Activated CD4-positive, alpha-beta T cell treated with anti-CD3 and anti-CD28 coated beads, Interleukin-2, amount 10 ng/mL, durations not matched to agents 7 days and 5 days (primary cell): ENCODE measurements at places on chromosomes 16 and 17. TPM values are rescaled to one million over a fixed set of nuclear protein-coding genes. Genes with fewer than 3 reads are reported as not detected.

Gene PYDC1
- total RNA-seq, result not detected

Gene TRPV3
- 0.27 TPM for total RNA-seq

Gene NPIPB6
- total RNA-seq, result 1.4 TPM

Gene C17orf50
- total RNA-seq, result not detected

- DNase-seq, result no peak
Observed at GRCh38 chr16:2966808-2967191, 2.3 kb upstream of the PAQR4 start.

- no peak for DNase-seq
Observed at GRCh38 chr16:52193441-52193840, 353.5 kb downstream of the TOX3 start.

GRCh38 chr16:84643674-84644073 lies 4.6 kb upstream of the KLHL36 start:
- no peak for DNase-seq

DNA sequence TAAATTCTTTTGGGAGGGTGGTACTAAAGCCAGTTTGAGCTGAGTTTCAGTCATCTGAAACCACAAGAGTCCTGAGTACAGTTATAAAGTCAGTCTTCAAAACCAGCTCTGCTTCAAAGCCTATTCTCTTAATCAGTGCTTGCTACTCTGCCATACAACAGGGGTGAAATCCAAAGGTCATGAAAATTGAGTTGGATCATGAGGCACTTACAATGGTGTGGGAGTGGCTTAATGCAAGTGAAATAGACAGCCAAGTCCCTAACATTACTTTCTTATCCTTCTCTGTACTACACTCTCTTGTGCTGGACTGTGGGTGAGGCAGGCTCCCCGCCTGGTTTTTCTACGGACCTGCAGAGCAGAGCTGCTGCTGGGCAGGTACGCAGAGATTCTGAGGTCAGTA lies 12.4 kb downstream of the CBLN1 start:
- DNase-seq, result no peak

DNA sequence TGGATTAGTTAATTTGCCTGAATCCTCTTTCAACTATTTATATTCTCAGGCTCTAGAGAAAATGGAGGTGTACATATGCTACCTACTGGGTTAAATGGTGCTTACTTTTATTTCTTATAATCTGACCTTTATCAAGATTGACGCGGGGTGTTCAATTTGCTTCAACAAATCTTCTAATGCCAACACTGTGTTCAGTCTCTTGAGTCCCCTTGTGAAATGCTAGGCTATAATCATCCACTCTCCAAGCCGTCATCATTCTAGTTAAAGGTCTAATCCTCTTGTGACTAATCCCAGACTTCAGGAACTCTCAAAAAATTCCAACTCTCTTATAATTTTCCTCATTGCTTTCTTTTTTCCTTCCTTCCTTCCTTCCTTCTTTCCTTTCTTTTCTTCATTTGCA lies 1396.2 kb downstream of the CDH8 start:
- DNase-seq, result no peak

GRCh38 chr17:76479515-76480060 lies 12.2 kb downstream of the AANAT start:
- DNase-seq, result no peak

- no peak for DNase-seq
Observed at GRCh38 chr17:63610854-63611253, 10.2 kb downstream of the TACO1 start.

DNA sequence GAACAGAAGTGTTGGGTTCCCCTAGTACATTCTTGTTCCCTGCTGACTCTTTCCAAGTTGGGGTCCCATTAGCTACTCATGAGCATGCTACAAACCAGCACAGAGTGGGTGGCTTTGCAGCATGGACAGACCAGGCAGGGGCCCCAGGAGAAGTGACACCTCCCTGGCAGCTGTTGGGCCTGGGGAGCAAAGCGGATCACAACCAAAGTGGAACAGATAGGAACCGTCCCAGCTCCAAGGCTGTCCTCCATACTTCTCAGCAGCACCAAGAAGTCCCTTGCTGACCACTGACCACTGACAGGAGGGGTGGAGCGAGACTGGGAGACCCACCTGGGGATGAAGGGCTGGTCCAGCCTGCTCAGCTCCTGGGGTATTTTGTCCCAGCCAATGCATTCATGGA lies 12.4 kb upstream of the GFAP start:
- DNase-seq, result no peak

DNA sequence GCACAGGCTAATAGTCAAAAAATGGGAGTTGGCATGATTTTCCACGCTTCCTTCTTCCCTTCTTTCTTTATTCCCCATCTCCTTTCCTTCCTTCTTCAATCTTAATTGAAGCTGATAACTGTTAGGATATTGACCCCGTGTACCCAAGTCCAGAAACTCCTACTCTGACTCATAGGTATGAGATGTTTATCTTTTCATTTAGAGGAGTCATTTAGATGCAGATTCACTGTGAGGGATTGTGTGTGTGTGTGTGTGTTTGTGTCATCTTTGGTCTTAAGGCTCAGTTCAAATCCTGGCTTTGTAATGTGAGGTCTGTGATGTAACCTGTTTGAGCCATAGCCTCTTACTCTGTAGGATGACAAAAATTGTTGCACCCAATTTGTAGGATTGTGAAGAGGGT lies 332.0 kb upstream of the MAF start:
- DNase-seq, result no peak

GRCh38 chr17:63250830-63251229 lies 195.3 kb downstream of the CYB561 start:
- no peak for DNase-seq

DNA sequence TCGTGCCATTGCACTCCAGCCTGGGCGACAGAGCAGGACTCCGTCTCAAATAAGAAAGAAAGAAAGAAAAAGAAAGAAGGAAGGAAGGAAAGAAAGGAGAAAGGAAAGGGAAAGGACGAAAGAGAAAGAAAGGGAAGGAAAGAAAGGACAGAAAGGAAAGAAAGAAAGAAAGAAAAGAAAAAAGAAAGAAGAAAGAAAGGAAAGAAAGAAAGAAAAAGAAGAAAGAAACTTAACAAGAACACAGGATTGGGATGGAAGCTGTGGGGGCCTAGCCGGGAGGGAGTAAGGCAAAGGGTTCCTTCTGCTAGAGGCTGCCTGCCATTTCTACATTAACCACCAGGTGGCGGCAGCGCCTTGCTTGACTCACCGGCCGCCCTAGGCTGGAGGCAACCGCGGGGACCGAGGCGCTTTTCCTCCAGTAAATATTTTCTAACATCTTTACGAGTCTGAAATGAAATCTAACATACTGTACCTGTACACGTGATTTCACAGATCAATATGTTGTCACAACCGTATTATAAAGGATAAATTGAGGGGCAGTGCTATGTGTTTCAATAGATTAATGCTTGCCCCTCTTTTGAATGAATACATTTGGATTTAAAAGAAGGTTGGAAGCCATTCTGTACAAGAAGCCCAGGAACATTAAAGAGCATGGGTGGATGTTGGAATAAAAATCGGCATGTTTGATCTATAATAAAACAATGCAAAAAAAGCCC lies 6.1 kb downstream of the GJD3 start:
- peak; percentile 90 for DNase-seq

- DNase-seq, result no peak
Observed at GRCh38 chr17:63479495-63480184, 2.8 kb downstream of the ACE start.

DNA sequence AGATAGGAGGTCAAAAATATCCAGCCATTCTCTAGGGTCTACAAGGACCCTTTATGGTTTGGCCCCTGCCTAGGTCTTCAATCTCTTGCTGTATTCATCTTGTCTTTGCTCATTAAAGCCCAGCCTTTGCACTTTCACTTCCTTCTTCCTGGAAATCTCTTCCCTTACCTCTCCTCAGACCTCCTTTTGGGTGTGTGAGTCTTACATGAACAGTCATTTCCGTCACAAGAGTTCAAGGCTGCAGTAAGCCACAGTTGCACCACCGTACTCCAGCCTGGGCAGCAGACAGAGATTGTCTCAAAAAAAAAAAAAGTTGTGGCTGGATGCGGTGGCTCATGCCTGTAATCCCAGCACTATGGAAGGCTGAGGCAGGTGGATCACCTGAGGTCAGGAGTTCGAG lies 6.0 kb upstream of the ATP1B2 start:
- DNase-seq, result no peak

DNA sequence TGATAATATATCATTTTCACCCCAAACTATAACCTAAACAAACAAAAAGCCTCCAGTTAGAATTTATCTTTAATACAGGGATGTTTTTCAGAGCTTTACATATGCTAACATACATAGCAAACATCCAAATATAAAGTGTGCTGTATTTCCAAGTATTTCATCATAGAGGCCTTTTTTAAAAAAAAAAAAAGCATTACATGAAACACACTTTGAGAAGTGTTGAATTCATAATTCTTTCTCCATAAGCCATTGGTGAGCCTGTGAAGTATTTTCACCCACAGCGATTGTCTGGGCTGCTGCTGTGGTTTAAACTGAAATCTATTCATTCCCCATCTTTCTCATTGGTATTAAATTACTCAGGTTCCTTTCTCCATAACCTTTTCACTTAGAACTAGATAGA lies 503.4 kb upstream of the CDH8 start:
- DNase-seq, result no peak

- DNase-seq, result peak; percentile 27
Observed at GRCh38 chr16:86874141-86874540, 295.8 kb downstream of the FOXL1 start.

- no peak for DNase-seq
Observed at GRCh38 chr17:27461192-27461859, 5.1 kb downstream of the KSR1 start.

- no peak for DNase-seq
Observed at GRCh38 chr17:45345246-45345553, 28.4 kb upstream of the MAP3K14 start.

GRCh38 chr17:48571826-48572417 lies 6.2 kb downstream of the HOXB4 start:
- no peak for DNase-seq
